Stimulated activated CD4-positive, alpha-beta T cell treated with anti-CD3 and anti-CD28 coated beads, Interleukin-12 subunit alpha, Interleukin-12 subunit beta, amount 100 ng/mL, for 48 hours (primary cell): ENCODE measurements at places on chromosomes 12 and 14.

- no peak for DNase-seq
Measured at GRCh38 chr12:69179786-69180185, 59.6 kb upstream of the CPSF6 start.

- no peak for DNase-seq
Measured at GRCh38 chr12:111482462-111482861, 76.7 kb downstream of the SH2B3 start.

DNA sequence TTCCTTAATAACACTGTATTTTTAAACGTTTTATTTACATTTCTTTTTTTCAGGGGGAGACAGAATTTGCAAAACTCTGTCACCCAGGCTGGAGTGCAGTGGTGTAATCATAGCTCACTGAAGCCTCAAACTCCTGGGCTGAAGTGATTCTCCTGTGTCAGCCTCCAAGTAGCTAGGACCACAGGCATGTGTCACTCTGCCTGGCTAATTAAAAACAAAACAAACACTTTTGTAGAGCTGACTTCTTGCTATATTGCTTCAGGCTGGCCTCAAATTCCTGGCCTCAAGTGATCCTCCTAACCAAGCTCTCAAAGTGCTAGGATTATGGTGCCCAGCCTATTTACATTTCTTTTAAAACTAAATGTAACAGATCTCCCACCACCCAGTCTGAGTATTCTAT, 12.7 kb downstream of the CPSF6 start:
- no peak for DNase-seq

DNA sequence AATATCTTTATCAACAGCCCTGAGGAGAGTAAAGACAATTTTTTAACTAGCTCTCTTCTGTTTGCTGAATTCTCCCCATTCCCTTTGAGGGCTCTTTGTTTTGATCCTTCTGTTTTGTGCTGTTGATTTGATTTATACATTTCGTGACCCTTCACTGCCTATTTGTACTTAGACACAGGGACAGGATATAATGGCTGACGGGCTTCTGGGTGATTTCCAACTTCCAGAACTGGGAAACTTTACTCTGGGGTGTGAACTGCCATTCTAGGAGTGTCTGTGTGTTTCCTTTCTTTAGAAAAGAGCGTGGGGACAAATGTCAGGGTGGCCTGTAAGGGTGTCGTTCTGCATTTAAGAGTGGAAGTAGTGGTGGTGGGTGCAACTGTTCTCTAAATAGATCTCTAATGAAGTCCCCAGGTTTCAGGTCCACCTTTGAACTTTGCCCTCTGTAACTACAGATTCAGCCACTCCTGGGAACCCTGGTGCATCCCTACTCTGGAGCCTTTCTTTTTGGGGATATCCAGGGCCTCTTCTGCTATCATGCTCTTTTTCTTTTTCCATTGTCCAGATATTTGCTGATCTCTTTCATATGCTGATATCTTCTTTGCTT, 22.3 kb upstream of the SSPN start:
- no peak for DNase-seq

DNA sequence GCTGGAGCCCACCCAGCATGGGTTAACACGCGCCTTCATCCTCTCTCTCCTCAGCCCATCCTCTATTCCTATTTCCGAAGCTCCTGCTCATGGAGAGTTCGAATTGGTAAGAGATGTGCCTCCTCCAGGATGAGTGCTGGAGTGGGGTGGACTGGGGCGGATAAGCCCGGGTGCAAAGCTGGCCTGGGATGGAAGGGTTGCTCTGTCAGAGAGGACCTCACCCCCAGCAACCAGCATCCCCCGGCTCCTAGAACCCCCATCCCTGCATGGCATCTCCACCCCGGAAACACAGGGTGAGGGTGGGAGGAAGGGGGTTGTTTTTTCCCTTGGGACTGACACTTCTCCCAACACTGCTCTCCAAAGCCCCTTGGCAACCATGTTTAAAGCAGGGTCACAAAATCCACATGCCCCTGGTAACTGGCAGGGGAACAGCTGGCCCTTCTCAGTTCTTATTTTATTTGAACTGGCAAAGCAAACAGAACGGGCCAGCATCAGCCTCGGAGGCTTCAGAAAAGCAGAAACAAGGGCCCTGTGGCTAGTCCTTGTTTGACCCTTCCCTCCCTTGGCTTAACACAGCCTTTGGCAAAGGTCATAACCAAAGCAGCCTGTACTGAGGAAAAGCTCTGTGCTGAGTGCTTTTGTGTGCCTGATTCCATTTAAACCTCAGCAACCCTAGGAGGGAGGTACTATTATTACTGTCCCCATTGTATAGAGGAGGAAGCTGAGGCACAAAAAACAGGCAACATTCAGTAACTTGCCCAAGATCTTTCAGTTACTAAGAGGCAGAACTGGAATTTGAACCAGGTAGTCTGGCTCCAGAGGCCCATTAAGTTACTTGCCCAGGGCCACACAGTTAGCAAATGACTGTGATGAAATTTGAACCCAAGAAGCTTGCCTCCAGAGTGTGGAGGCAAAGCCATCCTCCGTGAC, 4.2 kb downstream of the GSTZ1 start:
- no peak for DNase-seq

DNA sequence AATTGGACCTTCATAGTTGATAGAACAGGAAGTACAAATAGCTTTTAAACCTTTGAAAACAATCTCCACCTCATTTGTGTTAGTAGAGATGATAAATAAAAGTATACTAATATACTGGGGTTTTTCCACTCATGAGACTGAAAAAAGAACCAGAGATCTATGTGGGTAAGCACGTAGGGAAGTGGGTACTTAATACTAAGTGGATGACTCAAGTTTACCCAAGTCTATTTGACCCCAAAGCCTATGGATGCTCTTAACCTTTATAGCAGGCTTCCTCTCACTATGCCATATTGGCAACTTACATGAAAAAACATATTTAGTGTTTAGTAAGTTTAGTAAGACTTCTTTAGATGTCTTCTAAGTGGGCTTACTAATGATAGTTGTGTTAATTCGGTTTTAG, 49.2 kb upstream of the CHPT1 start:
- no peak for DNase-seq

DNA sequence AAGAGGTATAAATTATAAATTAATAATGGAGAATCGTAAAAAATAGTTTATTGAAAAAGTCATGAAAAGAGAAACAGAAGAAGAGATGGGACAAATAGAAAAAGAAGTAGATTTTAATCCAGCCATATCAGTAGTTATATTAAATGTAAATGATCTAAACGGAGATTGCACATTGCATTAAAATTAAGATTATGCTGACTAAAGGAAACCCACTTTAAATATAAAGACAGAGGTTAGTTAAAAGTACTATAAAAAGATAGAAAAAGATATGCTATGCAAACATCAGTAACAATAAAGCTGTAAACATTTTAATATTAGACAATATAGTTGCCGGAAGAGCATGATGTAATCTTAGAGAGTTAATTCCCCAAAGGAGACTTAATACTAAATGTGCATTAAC, 5.4 kb upstream of the MBIP start:
- DNase-seq = no peak

GRCh38 chr12:15534874-15535273, 212.6 kb downstream of the PTPRO start:
- DNase-seq = no peak
